ENCODE measurements at places on chromosomes 12 and 14.

GRCh38 chr12:85018098-85018497 lies 18.0 kb downstream of the TSPAN19 start:
- DNase-seq, result no peak

DNA sequence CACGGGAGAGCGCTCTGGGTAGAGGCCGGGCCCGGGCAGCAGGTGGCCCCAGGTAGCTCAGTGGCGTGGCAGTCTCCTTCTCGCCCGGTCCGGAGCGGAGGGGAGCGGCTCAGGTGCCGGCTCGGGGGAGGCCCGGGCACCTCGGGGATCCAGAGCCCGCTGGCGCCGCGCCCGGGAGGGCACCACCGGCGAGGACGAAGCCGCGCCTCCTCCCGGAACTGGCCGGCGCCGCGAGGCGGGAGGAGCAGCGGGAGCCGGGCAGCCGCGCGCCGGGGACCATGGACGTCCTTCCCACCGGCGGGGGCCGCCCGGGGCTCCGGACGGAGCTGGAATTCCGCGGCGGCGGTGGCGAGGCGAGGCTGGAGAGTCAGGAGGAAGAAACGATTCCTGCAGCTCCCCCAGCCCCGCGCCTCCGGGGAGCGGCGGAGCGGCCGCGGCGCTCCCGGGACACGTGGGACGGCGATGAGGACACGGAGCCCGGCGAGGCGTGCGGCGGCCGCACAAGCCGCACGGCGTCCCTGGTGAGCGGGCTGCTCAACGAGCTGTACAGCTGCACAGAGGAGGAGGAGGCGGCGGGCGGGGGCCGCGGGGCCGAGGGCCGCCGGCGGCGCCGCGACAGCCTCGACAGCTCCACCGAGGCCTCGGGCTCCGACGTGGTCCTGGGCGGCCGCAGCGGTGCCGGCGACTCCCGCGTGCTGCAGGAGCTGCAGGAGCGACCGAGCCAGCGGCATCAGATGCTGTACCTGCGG lies 21.5 kb upstream of the GNS start:
- DNase-seq, result no peak

DNA sequence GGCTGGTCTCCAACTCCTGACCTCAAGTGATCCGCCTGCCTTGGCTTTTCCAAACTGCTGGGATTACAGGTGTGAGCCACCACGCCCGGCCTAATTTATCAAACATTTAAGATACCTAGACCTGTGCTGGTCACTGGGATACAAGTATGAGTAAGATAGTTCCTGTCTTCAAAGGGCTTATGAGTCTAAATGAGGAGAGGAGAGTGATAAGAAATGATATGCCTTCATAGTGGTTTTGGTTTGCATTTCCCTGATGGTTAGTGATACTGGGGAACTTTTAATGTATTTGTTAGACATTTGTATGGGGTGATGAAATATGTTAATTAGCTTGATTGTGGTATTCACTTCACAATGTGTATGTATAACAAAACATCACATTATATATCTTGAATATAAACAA lies 21.2 kb downstream of the TMED10 start:
- no peak for DNase-seq

DNA sequence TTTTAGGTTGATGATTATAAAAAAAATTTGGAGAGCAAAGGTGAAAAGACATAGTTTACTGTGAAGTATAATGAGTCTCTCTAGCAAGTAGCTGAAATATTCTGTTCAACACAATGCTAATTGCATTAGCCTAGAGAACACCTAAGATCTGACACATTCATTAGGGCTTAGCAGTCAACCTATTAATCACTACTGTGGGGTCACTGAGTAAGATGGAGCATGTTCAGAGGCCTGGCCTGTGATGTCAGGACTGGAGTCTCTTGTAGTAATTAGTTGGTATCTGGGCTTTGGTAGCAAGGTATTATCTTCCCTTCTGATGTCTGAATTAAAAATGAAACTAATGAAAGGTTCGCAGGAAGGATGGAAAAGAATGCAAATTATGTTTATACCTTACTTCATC lies 112.7 kb downstream of the SLC16A7 start:
- no peak for DNase-seq

DNA sequence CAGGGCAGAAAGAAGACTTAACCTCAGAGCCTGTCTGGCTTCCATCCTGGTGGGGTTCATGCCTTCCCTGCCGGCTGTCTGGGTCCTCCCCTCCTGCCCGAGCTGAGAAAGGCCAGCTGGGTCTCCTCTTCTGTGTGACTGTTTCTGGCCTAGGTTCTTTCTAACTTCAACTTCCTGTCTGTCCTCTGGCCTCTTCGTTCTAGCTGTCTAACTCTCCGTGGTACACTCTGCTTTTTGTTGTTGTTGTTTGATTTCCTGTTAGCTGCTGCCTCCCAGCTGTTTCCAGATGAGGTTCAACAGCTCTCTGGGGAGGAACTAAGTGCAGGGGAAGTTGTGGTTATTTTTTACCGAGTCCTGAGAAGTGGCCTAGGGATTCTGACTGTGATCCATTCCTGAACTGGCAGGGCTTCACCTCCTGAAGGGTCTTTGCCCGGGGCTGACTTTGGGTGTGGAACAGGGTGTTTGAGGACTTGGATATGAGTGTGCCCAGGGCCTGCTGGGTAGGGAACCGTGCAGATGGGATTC lies 3.2 kb downstream of the MLXIP start:
- peak; percentile 94 for DNase-seq

DNA sequence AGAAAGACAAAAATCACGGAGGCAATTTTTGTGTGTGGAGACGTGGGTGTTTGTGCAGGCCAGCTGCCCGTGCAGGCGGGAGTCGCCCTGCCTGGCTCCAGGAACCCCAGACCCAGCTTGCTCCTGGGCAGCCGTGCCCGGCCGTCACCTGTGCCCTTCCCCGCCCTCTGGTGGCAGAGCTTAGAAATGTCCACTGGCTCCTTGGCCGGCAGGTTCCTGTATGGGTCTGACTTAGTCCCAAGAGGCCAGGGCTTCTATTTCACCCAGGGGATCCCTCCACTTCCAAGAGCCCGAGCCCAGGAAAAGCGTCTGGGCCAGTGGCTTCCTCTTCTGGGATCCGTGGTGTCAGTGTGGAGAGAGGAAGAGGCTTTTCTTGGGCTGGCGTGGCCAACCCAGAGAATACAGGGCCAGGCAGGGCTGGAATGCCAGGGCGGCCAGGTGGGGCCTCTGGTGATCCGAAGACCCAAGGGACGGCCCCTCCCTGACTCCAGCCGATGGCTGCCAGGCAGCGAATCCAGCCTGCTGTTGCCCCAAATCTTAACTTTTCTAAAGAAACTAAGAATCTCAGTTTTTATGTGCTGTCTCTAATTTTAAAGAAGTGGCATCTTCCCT lies 120.9 kb downstream of the TMEM132C start:
- DNase-seq, result no peak

DNA sequence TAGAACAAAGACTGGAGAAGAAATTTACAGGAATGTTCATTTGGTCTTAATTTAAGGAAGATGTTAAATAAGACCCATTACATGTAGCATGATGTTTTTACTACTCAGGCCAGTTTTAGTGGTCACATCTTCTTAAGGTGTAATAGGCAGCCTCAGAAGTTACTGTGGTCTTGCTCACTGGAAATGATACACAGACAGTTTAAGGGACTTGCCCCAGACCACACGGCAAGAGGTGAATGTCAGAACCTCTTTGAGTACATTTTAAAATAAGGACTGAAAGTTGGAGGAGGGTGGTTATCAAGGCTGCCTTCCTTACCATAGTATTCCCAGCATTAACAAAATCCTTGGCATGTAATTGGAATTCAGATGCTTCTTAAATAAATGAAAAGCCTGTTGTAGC lies 37.9 kb downstream of the LRRK2 start:
- DNase-seq, result no peak

Data from MV-4-11 (cell line).